Natural killer cell treated with Interleukin-12 subunit alpha and Interleukin-12 subunit beta and Interleukin-15 and Interleukin-18, amount 100 ng/mL, for 72 hours (primary cell): ENCODE measurements at places on chromosomes 5 and 9.

DNA sequence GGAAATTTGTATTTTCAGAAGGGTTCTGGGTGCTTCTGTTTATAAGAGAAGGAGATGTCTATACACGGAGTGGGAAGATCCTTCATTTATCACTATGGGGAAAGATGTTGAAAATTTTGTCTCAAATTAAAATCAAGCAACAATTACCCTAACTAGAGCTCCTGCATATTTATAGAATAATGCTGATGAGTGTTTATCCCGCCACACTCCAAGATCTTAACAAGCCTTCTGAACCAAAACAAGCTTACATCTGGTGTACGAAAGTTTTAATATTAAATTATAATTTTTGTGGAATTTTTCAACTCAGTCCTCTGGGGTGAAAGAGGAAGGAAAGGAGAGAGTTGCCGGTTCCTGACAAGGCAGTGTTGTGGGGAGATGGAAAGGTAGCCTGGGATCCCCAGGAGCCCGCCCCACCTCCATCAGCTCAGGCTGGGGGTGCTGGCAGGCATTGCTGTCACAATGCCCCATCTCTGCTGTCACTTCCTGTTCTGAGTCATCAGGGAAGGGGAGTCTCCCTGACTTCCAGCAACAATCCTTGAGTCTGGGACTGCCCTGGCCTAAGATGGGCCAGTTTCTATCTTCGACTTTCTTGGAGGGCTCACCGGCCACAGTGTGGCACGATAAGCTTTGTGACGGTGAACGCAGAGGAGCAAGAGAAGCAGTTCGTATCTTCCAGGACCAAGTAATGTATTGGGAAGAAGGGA is 64.5 kb downstream of the ERAP1 start:
- no peak for DNase-seq

DNA sequence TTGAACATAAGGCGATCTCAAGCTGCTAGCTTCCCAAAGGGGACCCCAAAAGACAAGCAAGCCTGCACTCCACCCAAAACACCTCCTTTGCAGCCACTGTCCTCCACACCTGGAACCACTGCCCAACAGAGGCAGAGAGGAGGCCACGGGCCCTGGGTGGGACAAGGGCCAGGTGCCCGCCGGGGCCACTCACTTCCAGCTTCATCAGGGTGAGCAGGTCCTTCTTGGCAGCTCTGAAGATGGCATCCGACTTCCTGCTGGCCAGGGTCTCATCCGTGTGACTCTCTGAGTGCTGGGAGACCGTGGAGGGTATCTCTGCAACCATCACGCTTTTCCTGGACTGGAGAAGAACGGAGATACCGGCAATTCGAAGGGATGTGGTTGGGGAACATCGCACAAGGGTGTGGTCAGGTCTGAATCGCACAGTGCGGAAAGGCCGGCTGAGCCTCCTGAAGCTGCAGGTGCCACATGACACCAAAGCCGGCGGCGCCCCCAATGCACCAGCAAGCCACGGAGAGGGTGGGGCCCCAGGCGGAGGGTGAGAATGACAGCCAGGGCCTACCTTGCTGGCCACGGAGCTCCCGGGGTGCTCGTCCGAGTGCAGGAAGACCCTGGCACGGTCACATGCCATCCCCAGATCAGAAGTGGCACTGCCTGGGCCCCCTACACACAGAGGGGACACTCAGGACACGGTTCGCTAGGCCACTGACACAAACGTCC is 44.6 kb downstream of the PNPLA7 start:
- no peak for DNase-seq

DNA sequence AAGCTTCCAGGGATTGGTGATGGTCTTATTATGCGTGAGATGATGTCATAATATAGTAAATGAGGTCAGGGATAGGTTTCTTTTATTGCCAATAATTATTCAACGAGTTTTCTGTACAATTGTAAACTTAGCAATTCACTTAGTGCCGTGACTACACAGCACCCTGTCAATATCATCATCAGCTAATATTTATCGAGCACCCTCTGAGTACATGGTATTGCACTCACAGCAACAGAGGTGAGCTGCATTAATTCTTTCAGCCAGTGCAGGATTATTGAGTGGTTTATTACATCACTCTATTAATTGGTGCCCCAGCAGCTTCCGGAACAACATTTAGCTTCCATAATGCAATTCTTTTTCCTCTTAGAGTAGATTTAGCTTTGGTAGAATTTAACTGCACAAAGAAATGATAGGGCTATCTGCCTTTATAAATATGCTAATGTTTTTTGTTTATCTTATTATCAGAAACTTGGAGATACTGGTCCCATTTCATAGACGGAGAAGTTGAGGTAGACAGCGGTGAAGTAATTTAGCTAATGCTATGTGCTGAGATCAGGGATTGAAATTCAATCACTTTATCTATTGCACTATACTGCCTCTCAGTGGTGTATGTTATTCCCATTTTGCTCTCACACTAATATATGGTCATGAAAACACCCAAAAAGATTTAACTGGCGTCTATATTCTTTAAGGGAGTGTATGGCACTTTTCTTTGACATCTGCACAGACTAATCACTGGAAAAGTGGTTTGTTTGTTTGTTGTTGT is 726.1 kb upstream of the WWC1 start:
- no peak for DNase-seq

GRCh38 chr5:157558041-157558595 is 17.5 kb downstream of the ADAM19 start:
- DNase-seq = no peak

DNA sequence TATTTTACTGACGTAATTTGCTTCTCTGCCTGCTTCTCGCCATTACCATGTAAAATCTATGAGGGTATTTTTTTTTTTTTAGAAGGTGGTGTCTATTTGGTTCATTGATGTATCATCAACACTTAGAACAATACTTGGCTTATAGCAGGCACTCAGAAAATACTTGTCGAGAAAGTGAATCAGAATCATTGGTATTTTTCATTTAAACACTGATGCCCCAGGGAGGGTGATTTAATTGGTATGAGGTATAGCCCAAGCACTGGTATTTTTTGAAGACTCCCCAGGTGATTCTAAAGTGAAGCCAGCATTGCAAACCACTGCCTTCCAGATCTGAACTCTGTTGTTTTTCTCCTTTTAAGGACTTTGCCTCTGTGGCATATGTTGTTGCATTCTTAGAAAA is 16.6 kb downstream of the PDZD2 start:
- DNase-seq = no peak

- DNase-seq = peak; percentile 91
Observed at GRCh38 chr5:181243564-181244343, at the start of gene RACK1. Gene RACK1 (minus strand): TSS chr5:181243906. CDS start chr5:181243800, 106 bp downstream.

DNA sequence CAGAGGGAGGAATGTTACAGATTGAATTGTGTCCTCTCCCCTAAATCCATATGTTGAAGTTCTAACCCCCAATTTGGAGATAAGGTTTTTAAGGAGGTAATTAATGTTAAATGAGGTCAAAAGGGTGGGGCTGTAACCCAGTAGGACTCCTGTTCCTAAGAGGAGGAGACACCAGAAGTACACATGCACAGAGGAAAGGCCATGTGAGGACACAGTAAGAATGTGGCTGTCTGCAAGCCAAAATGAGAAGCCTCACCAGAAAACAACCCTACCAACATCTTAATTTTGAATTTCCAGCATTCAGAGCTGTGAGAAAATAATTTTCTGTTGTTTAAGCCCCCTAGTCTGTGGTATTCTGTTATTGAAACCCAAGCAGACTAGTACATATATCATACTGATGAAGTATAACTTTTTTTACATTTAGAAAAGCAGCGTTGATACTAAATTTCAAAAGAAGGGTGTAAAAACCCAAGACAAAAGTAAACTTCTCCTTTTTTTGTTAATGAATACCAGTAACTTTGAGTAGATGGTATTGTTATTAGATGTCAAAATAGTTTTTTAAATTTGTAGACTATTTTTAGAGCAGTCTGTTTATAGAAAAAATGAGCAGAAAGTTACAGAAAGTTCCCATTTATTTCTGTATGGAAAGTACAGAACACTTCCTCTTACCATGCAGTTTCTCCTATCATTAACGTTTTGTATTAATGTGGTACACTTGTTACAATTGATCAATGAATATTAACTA is 25.1 kb downstream of the RNF180 start:
- no peak for DNase-seq

DNA sequence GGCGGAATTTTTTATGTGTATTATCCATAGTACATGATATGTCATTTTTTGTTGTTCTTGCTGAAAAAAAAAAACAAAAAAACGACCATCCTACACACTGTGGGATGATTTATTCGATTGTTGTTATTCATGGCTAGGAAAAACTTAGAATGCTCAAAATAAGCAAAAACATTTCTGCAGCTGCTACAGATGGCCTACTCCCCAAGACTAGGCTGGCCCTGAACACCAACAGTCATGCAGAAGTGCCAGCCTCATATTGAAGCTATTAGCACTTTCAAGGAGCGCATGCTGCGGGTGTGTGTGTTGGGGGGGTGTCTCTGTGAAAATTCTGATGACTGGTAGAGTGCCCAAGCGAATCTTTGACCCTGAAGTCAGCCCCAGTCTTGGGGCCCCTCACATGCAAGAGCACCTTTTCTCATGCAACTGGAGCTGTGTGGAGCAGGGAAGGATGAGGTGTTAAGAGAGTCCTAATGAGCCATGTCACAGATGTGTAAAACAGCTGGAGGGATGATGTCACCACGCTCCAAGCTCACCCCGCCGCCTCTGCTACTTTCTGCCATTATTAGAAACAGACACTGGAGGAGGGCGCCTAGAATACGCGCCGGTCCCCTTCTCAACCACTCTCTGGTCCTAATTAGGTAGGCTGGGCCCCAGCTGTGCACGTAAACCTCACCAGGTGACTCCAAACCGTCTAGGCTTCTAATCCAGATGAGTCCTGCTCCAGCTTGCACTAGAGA is 61.0 kb upstream of the SMIM23 start:
- DNase-seq = no peak

DNA sequence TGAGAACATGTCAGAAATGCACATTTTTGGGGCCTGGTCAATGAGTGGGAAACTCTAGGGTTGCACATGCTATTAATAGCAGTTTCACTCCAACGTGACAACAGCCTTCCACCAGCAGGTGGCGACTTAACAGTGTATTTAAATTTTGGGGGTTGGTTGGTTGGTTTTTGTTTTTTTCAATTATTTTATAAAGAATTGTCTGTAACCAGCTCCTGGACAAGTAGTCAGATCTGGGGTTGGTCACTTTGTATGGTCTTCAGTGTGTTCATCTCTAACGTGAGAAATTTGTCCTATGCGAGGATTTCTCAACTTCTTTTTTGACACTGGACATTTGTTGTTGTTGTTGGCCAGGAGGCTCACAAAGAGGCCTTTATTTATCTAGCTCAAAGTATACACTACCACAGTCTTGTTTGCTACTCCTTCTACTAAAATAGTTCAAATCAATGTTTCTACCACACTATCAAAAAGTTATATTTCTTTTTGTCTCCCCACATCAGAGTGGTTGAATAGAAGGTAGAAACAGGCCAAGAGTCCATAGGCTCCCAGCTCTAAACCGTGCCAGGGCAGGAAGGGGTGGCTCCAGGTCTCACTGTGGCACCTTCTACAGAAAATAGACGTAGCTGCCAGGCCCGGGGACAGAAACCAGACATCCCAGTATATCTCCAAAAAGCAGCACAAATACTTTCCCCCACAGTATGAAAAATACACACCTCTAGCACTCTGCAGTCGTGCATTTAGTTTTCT is 110.4 kb downstream of the TRPM6 start:
- no peak for DNase-seq

- no peak for DNase-seq
Observed at GRCh38 chr9:96500696-96501632, 51.0 kb downstream of the HABP4 start.

GRCh38 chr9:93895535-93895934 is 59.6 kb downstream of the BARX1 start:
- no peak for DNase-seq

GRCh38 chr5:31768046-31768445 is 129.1 kb downstream of the PDZD2 start:
- DNase-seq = no peak

DNA sequence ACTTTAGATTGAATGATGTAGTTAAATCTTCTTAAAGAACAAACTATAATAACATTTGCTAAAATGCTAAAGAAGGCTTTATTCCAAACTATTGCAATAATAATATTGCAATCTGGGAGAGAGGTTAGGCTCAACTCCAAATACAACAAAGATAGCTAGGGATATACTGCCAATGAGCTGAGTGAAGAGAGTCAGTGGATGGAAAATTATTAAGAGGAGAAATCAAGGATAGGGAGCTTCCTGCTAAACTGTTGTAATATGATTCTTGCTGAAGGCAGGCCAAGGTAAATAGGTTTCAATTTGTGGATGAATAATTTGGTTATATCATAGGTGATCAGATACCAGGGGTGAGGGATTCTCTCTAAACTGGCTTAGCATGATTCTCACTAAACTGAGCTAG is 1651.5 kb downstream of the EFNA5 start:
- DNase-seq = no peak
